ENCODE measurements at places on chromosomes 5 and 9.

DNA sequence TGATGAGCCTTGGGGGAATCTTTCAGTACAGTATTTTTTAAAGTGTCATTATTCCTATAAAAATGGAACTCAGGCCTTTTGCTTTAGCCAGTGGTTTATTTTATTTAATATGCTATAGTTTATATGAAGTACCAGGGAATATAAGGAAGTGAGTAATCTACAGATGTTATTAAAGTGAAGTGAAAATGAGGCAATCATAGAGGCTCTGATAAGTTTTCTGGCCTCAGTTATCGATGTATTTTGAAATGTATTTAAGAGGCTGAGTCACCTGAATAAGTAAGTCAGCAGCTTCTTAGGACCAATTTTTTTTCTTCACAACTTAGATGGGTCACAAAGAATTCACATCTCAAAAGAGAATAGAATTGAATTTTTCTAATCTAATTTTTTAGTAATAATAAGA, 829.0 kb downstream of the DNAH5 start:
- no peak for DNase-seq

DNA sequence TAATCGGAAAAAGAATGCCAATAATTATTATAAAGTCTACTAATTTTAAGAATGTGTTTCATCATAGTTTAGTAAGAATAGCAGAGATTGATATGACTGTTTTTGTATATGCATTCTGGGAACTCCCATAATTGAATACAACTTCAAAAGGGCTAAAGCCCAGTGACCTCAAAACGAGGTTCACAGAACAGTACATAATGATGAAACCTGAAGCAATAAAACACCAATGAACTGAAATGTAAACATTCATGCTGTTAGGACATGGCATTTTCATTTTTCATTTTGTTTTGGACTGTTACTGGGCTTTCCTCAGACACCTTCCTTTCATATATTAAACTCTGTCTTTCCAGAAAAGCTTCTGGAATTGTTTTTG, 684 bp upstream of the JMY start:
- no peak for DNase-seq

DNA sequence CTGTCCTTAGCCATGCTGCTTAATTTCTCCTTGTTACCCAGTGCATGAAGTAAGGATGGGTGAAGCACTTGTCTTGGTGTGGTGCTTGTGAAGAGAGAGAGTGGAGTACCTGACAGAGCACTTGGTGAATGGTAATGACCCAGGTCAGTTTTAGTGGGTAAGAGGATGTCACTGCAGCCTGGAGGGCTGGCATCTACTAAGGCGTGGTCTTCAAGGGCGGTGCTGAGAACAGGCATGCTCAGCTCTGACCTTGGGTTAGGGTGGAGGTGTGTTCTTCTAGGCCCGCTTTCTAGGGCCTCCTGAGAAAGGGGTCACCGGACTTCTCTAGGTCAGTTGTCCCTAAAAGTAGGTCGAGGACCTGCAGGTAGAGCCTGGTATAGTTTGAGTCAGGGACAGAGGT, 25.7 kb downstream of the SH3GL2 start:
- DNase-seq: no peak

- no peak for DNase-seq
Measured at GRCh38 chr9:126361810-126362238, 35.2 kb downstream of the MVB12B start.

DNA sequence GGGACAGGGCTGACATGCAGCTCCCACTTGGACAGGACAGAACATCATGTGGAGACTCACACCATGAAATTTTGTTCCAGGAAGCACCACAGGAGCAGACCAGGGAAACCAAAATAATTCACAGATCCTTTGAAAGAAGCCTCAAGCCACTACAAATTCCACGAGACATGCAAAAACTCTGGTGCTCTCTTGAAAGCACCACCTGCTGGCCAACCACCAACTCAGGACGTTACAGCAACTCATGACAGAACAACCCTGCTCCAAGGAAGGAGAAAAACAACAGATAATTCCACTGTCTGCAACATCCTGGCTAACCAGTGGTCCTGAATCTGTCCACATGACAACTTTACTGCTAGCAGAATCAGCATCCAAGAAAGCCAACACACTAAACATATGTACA, 516.0 kb downstream of the SPATA31D1 start:
- DNase-seq: no peak

- DNase-seq: no peak
Measured at GRCh38 chr9:12884736-12885395, 110.0 kb downstream of the LURAP1L start.

GRCh38 chr9:106745457-106745856, 117.5 kb upstream of the ZNF462 start:
- DNase-seq: no peak

DNA sequence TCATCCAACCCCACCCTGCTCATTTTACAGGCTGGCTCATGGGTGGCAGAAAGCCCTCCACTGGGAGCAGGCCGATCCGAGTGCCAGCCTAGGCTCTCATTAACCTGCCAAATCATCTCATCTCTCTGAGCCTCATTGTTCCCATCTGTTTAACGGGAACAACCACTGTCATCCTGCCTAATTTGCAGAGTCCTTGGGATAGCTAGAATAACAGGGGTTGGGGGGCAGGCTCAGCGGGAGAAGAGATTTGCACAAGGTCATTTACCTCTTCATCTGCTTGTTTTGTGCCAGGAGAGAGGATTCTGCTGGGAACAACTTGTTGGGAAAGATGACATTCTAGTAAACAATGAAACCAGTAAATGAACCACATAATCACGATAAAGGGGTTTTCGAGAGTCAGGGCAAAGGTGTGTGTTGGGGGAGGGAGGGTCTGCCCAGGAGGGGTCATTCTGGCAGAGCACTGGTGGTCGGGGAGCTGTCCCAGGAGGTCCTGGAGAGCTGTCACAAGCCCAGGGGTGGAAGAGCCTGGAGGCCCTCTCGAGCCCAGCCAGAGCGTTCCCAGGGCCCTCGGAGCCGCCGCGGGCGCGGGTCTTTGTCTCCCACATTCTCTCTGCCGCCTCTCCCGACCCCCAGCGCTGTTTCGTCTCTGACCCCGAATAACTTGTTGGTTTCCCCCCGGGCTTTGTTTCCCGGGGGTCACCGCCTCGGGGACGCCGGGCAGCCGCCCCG, 22.8 kb upstream of the NDST1 start:
- no peak for DNase-seq

DNA sequence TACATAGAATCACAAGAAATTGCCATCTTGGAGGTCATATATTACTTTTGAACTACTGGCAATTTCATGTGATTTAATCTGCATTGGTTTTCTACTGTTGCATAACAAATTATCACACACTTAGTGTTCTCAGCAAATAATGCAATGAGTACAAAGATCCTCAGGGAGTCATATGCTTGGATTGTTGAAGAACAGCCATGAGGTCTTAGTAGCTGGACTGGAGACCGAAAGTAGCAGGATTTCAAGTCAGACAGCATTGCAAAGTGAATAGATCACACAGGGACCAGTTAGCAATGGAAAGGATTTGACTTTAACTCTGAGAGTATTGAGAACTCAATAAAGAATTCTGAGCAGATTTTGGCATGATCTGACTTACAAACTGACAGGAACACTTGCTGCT, 32.2 kb upstream of the FRMD3 start:
- DNase-seq: no peak

DNA sequence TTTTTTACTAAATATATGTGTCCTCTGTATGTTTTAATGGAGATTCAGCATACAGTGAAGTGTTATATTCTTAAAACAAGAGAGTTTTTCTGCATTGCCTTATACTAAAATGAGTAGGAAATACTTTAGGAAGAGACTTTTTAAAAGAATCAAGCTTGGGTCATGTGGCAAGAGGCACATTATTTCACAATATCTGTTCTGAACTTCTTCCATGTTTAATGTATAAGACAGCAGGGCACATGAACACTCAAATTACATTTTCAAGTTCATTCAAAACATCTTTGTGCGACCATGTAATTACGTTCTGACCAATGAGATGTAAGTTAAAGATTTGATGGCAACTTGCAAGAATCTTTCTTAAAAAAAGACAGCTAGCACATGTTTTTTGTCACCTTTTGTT, 1055.9 kb downstream of the NR2F1-AS1 start:
- DNase-seq: no peak

DNA sequence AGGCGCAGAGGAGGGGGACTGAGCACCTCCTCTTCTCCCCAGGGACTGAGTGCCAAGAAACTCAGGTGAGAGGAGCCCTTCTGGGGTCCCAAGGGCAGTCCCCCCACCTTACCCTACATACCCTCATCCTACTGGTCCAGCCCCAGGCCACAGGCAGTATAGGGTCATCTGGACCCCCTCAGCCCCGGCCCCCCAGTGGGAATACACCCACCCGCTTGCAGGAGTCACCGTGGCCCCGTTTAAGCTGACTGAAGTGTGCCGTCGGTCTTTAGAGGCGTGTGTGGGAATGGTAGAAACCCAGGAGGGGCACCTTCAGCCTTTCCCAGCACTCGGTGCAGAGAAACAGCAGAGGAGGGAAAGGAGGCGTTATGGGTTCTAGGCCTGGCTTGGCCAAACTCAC, 30.8 kb downstream of the COL15A1 start:
- no peak for DNase-seq

DNA sequence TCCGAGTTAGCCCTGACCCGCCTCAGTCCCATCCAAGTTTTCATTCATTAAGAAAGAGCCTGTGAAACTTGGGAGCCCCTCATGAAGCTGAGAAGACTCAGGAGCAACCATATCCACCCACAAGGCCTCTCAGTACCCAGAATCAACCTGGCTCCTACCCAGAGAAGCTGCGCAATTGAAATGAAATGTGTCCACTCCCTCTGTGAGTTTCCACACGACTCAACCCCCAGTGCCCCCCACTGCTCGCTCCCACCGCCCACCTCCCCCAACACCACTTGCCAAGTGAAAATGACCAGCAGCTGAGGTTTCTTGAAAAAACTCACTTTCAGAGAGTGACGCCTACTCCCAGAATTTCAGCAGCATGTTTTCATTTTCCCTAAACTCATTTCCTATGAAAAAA, 104.6 kb downstream of the CDK5RAP2 start:
- no peak for DNase-seq

DNA sequence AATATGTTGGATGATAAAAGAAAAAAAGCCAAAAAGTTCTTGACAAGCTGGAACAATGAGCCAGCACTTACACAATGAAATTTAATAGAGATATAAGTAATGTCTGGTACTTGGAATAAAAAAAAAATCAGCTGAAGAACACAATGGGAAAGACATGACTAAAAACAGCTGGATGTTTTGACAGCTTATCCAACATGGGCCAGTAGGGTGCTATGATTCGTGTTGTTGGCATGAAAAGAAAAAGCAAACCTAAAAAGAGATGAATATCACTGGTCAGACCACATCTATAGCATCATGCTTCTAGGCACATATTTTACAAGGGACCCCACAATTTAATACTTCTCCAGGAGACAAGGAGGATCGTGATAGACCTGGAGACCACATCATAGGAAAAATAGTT, 175.3 kb downstream of the ARL15 start:
- no peak for DNase-seq

Data from osteocyte (in vitro differentiated cells).